ACHN (cell line): ENCODE measurements at places on chromosomes 12 and 14.

- no peak for DNase-seq
Measured at GRCh38 chr12:29316752-29317151, 64.2 kb downstream of the ERGIC2 start.

DNA sequence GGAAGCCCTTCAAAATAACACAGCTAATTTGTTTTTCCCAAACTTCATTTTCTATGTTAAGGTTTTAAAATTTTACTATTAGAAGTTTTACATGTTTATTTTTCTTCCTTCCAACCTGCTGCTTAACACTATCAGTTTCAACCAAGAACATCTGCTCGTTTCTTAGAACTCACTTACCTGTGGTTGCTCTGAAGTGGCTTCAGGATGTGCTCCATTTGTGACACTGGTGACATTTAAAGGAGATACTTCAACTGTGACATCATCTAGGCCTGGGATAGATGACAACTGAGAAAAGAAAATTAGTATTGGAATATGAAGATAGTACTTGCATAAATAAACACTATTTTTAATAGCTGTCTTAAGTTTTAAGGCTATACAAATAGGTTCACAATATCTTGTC lies 17.9 kb downstream of the WASHC3 start:
- no peak for DNase-seq

GRCh38 chr14:101226265-101226602 lies 322.7 kb upstream of the RTL1 start:
- DNase-seq, result no peak

DNA sequence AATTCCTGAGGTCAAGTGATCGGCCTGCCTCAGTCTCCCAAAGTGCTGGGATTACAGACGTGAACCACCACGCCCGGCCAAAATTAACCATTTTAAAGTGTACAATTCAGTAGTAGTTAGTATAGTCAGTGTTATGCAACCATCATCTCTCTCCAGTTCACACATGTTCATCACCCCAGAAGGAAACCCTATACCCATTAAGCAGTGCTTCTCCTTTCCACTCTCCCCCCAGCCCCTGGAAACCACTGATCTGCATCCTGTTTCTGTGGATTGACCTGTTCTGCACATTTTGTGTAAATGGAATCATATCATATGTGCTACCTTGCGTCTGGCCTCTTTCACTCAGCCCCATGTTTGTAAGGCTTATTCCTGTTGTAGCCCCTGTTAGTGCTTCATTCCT lies 52.2 kb downstream of the PHETA1 start:
- DNase-seq, result no peak

DNA sequence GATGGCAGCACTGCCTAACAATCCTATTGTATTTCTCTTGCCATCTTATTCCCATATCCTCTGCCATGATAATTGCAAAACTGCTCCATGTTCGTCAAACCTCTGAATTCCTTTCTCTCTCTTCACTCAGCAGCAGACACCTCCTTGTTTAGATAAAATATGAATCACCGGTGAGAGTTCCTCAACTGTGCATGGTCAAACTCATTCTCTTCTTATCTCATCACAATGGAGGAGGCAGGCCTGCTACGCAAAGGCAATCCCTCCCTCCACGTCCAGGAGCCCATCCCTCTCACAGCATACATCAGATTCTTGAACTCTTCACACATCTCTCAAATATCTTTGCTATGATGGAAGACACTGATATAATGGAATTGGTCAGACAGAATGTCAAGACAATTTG lies 90.1 kb upstream of the DAAM1 start:
- DNase-seq, result no peak

DNA sequence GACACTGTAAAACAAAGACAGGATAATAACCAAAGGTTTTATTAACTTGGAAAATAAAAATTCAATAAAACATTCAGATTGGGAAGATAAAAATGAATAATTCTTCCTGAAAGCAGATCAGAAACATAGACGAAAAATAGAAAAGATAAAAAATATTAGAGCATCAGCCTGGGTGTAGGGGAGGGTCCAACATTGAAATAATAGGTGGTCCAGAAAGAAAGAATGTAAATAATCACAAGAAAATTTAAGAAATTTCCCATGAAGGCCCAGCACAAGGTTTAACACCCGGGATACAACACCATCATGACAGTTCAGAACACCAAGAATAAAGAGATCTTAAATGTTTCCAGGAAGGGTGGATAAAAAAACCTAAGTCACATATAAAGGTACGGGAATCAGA lies 31.1 kb upstream of the DICER1 start:
- DNase-seq, result no peak

DNA sequence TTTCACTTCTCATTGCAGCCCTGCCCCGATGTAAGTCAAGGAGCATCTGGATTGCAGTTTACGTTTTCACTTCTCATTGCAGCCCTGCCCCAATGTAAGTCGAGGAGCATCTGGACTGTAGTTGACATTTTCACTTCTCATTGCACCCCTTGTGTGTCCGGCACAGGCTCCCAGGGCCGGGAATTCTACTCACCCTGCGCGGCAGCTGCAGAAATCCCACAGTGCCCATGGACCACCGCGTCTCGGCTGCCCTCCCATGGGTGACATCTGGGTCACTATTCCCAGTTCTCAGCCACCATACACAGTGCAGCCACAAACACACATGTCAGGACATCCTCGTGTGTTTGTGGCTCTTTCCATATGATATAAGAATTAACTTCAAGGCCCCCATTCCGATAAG lies 378.5 kb downstream of the ADGRD1 start:
- DNase-seq, result no peak

DNA sequence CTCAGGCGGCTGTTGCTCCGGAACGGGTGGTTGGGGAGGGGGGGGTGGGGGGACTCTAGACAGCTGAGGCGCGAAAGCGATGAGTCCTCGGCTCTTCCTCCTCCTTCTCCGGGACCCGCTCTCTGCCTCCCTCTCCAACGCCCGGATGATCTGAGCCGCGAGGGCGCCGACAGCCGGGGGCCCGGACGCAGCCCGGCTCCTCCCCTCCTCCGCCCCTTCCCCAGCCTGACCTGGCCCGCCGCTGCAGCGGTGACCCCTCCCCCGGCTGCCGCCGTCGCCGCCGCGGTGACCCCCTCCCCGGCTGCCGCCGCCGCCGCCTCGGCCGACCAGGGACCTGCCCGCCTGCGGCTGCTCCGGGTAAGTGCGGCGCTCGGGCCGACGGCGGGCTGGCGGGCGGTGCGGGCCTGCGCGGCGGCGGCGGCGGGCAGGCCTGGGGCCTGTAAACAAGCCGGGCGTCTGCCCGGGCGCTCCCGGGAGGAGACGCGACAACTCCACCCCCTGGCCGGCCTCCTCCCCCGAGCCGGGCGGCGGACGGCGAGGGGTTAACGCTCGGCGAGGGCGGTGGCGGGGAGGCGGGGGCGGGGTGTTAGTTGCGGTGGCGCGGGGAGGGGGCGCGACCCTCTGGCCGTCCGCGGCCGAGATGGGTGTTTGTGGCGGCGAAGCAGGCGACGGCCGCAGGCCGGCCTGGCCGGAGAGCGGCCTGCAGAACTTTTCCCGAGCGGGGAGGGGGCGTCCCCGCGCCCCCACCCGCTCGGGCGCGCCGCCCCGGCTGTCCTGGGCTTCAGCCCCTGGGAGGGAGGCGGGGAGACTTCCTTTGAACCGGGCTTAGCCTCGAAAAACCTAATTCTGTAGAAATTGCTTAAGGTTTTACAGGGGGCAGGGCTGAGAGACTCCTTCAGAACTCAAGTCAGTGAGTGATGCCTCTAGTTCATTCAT lies 568 bp downstream of the PPM1A start:
- peak; percentile 65 for DNase-seq
